ENCODE measurements at places on chromosomes 2 and 18. TPM values are rescaled to one million over a fixed set of nuclear protein-coding genes. Genes with fewer than 3 reads are reported as not detected.

The TOGARAM2 gene
- 0.48 TPM for total RNA-seq

The FBLN7 gene
- 1.00 TPM for total RNA-seq

The DSG1 gene
- 0.89 TPM for total RNA-seq

The TFPI gene
- 22.3 TPM for total RNA-seq

The PLCL1 gene
- 82.5 TPM for total RNA-seq

The AQP12B gene
- total RNA-seq, result not detected

The MREG gene
- total RNA-seq, result 0.32 TPM

The EVA1A gene
- total RNA-seq, result 2.7 TPM

The TMEM237 gene
- 17.0 TPM for total RNA-seq

The CXCR1 gene
- total RNA-seq, result 1.9 TPM

The ARHGAP15 gene
- total RNA-seq, result 6.8 TPM

The PLCD4 gene
- total RNA-seq, result 0.67 TPM

The RIT2 gene
- not detected for total RNA-seq

The STPG4 gene
- not detected for total RNA-seq

The CCDC141 gene
- total RNA-seq, result 162 TPM

The AQP12A gene
- total RNA-seq, result not detected

The UPP2 gene
- total RNA-seq, result not detected

The CCBE1 gene
- total RNA-seq, result 0.05 TPM

The RNF144A gene
- total RNA-seq, result 11.7 TPM

The XIRP2 gene
- total RNA-seq, result 537 TPM

The ST6GAL2 gene
- 0.38 TPM for total RNA-seq

The ERLEC1 gene
- total RNA-seq, result 46.0 TPM

The C1QL2 gene
- total RNA-seq, result not detected

DNA sequence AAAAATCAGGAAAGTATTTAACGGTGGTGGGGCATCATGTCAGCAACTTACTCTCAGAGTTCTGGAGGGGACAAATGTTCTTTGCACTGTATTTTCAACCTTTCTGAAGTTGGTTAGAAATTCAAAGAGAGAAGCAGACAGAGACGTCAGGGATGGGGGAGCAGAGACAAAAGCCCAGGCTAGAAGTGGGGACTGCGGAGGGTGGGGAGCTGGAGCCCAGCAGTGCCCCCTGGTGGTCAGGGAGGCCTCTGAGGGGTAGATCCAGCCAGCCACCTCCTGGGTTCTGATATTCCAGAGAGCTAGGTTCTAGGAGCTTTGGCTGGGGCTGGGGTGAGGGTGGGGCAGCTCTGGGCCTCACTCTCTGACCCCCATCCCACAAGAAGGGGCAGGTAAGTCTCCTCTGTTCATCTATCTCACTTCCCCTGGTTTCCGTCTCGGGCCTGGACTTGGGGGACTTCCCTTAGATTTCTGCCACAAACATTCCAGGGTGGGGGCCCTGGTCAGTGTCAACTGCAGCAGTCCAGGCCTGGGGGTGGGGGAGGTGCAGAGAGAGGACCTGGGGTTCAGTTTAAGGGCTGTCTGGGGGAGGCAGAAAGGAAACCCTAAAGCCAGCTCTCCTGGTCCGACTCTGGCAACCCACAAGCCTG lies 8.9 kb downstream of the TNS1 start:
- no peak for DNase-seq

- DNase-seq, result no peak
Observed at GRCh38 chr2:214549946-214550345, 139.1 kb downstream of the VWC2L start.

DNA sequence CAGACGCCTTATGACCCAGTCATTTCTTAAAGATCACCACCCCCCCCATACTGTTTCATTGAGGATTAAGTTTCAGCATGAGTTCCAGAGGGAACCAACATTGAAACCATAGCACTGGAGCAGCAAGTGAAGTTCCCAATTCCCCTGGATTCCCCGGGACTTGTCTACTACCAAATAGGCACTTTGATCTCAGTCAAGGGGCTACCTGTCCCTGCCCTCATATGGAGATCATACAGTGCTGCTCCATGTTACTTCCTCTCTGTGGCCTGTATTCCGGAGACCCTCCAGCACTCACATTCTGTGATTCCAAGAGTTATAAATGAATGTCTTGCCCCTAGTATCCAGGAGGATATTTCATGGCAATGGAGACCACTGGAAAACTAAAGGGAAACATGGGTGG lies 42.5 kb downstream of the RNF144A start:
- no peak for DNase-seq

DNA sequence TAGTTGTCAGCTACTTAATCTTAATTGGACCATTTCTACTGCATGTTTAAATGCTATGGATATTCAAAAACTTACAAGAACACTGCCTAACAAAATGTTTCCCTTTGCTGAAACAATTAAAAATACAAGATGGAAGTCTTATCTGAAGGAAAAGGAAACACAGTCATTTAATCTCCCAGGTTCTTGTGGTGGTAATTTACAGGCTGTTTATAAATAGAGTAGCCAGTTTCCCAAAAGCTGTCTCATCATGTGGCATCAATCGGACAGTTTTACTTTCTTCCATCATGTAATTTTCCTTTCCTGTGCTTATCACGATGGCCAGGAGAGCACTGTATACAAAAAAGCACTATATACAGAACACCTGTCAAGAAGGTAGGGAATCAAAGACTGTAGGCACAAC lies 368.1 kb downstream of the ZEB2 start:
- no peak for DNase-seq

- DNase-seq, result no peak
Observed at GRCh38 chr2:145413261-145414030, 893.5 kb upstream of the ZEB2 start.

GRCh38 chr2:39696838-39697237 lies 31.1 kb downstream of the TMEM178A start:
- no peak for DNase-seq

- no peak for DNase-seq
Observed at GRCh38 chr18:7237673-7238272, 6.9 kb downstream of the LRRC30 start.

DNA sequence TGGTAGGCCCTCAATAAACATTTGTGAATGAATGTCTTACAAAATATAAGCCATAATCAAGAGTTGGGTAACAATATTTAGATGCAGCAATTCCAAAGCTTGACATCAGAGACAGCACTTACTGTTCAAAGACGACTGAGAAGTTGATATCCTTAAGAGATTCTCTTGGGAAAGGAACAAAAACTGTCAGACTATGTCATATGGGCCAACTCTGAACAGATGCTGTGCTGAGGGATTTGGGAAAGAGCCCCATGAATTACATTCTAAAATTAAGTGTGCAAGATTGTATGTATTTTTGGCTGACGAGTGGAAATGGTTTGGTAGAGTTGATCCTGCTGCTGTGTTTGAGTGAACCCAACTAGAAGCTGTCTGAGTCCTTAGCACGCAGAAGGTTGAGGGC lies 250.7 kb upstream of the LINC00305 start:
- no peak for DNase-seq

DNA sequence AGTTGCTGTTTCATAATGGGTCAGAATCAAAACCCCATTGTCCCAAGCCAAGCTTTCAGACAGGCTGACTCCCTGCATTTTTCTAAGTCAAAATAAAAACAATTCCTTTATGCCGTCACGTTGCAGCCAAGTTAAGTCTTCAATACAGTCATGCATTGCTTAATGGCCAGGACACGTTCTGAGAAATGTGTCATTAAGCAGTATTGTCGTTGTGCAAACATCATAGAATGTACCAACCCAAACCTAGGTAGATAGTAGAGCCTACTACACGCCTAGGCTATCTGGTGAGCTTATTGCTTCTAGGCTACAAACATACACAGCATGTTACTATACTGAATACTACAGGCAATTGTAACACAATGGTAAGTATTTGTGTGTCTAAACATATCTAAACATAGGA lies 160.4 kb upstream of the FOSL2 start:
- no peak for DNase-seq

- DNase-seq, result no peak
Observed at GRCh38 chr2:195119231-195119630, 537.8 kb upstream of the SLC39A10 start.

DNA sequence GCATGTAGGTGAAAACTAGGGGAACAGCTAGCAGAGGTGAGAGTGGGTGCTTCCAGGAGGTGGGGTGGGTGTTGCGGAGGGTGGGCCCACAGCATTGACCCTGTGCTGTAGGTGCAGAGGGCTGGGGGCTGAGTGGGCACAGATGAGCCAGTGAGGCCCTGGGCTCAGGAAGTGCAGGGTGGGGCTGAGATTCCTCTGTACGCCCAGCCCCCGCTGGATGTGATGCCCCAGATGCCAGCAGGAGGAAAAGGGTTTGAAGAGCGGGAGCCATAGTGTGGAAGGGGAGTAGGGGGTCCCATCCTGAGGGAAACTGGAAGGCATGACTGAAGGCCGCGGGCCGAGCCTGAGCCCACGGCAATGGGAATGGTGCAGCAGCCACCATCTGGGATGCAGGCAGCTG lies 14.1 kb upstream of the OTOS start:
- DNase-seq, result peak; percentile 19

- DNase-seq, result no peak
Observed at GRCh38 chr2:158489366-158490112, 32.8 kb downstream of the PKP4 start.

DNA sequence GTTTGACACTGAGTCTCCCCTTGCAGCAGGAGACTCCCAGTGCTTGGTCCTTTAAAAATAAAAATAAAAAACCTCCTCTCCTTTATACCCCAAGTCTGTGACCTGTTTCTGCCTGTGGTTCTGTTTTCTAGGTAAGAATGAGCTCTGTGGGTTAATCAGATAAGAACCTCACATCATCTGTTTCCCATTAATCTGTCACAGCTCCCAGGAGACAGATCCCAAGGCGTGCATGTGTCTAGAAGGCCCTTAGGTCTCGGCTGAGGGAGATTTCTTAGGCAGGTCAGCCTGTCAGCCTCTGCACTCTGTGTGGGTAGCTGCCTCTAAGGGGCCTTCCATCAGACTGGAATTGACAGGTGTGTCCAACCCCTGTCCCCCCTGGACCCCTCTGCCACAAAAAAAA lies 80.7 kb downstream of the FHOD3 start:
- no peak for DNase-seq

GRCh38 chr18:51811883-51812282 lies 528.1 kb upstream of the DCC start:
- DNase-seq, result no peak

GRCh38 chr2:60510713-60511112 lies 42.7 kb downstream of the BCL11A start:
- no peak for DNase-seq

GRCh38 chr18:46324087-46324955 lies 220.1 kb downstream of the HAUS1 start:
- DNase-seq, result peak; percentile 47

GRCh38 chr2:148594216-148594615 lies 50.3 kb upstream of the EPC2 start:
- no peak for DNase-seq

DNA sequence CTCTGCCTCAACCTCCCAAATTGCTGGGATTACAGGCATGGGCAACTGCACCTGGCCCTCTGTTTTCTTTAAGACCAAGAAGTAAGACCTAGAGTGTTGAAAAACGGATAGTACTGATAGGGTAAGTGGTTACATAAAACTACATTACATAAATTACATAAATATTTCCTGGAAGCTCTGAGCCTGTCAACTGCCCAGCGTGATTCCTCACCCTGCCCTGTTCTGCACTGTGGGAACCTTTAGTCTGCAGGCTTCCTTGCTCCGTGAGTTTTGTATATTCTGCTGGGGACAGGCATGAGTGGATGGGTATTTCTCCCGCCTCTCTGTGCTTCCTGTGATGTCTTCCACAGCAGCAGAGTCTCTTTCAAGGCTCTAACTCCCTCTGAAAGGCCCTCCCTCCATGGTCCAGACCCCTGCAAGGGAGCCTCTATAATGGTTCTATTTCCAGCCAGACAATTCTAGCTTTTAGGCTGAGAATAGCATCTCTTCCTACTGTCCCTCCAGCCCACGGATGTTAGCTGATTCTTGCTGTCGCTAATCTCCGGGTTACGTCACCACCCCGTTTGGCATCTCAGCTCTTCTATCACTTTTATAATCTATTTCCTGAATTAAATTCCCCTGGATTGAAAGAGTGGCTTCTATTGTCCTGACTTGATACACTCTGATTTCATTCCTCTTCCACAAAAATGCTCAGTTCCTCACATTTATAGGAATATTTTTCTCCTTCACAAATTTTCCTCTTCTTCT lies 49.5 kb upstream of the PLEKHM3 start:
- DNase-seq, result no peak

- no peak for DNase-seq
Observed at GRCh38 chr18:48153613-48154481, 223.4 kb upstream of the SMAD2 start.

- no peak for DNase-seq
Observed at GRCh38 chr2:105144152-105144940, 97.2 kb upstream of the GPR45 start.

- DNase-seq, result no peak
Observed at GRCh38 chr2:231514951-231515297, 15.3 kb downstream of the NMUR1 start.

- no peak for DNase-seq
Observed at GRCh38 chr2:221914334-221914880, 342.3 kb upstream of the EPHA4 start.

GRCh38 chr2:73032702-73033097 lies 38.8 kb downstream of the SFXN5 start:
- no peak for DNase-seq

DNA sequence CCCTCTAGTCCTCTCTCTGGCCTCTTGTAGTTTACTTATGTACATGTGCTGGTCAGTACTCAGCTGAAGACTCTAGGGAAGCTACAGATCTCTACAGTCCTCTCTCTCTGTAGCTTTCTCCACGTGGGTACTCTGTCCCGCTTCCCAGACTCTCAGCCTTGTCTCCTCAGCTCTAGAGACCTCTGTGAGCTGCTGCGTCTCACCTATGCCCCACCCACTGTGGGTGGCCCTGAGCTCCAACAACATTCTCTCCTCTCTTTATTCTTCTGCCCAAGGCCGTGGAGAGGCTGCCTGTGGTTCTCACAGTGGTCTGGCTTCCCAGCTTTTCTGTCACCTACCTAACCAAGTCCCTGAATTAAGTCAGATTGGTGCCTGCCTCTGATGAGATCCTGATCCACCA lies 33.4 kb downstream of the MFSD6 start:
- DNase-seq, result no peak

Measured in cardiac septum (tissue), 1 donor.